Suppressor macrophage (primary cell): ENCODE measurements at places on chromosomes 7 and 10.

DNA sequence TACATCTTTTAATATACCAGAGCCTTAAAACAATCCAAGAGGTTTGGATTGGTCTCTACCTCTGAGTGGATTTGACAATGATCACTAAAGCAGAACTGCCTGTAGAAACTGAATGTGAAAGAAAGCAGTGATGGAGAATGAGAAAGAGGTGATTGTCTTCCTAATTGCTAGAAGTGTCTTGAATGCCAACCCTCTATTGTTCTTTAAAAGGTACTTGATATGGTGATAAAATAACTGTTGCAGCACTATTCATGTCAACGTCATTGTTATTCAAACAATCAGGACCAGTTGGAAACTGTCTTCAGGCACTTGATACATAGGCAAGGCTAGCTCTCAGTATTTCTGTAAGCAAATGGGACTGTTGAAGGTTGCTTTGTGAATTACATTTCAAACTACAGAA is 47.9 kb upstream of the ITPRID1 start:
- DNase-seq: no peak

DNA sequence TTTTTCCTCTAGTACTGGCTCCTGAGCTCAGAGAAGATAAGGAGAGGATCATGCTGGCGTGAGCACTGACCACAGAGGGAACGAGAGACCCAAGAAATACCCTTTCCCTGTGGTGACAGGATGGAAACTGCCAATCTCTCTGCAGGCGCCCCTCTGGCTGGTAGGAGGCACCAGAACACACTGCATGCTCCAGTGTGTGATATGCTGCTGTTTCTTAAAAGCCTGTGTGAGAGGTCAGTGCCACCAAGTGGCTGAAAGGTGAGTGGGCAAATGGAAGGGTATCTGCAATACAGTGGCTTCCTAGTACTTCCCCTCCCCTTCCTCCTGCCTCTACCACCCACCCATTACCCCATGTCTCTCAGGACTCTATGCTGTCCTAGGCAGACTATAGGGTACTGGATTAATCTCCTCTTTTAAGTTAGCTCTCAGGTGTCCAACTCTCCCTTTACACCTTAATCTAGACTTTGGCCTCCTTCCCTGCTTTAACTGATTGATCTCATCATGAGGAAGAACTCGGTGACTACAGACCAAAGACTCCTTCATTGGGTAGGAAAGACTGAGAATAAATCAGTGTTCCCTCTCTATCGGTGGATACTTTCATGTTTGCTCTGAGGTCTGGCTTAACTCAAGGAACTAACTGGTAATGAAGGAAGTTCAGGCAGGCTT is 283.6 kb downstream of the ADRA2A start:
- peak; percentile 4 for DNase-seq

- no peak for DNase-seq
These were observed 128.4 kb upstream of the TCF7L2 start for GRCh38 chr10:112821663-112822062.

DNA sequence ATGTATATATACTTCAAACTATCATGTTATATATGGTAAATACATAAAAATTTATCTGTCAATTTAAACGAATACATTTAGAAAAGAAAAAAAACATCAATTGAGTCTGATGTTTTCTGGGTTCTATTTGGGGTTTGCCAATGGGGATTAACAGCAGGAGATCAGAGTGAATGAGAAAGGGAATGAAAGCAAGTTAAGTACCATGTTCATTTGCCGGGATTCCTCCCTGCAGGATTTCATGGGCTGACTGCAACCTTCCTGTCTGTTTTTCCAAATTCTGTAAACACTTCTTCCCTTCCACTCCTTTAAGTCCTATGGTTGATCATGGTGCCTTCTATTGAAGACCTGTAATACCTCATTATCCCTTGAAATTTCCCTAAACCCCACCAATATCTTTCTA is 33.9 kb upstream of the SEMA3A start:
- DNase-seq: no peak

DNA sequence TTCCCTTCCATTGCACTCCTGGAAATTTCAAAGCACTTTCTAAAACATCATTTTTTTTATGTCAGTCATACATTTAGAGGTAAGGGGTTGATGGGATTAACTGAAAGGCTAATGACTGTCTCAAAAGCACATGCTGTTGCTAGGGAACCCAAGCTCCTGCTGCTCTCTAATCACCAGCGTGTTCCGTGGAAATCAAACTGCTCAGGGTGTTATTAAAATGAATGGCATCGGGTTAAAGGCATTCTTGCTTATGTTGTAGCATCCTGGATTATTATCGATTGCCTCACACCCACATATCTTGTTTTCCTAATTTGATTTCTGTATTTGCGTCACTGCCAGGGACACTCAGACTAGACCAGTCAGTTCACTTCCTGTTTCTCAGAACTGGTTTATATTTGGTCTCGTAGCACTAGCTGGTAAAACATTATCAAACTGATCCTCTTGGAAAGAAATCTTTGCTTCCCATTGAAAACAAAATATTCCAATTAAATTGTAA is 216.5 kb upstream of the MKLN1 start:
- peak; percentile 69 for DNase-seq

GRCh38 chr10:119238577-119238976 is 31.2 kb downstream of the GRK5 start:
- DNase-seq: no peak

DNA sequence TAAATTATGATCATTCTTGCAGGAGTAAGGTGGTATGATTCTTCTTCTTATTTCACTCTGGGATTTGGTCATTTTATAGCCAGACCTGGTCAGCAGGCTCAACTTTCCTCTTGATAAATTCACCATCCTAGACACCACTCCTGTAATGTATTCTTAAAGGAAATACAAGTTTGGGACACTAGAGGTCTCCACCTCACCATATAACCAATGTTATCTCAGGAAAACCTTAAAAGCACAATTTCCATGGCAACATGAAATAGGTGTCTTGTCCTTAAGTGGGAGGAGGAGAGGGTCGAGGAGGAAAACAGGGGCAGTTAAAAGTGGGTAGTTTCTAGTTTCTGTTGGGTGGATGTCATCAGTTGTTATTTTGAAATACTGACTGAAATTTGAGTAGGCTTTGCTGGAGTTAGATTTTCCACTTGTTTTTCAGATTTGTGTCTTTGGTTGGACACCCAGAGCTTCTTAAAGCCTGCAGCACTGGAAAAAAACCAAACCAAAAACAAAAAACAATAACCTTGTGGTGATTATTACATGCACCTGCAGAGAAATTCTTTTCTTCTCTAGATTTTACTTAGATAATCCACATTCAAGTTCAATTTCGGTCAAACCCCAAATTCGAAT is 163.1 kb downstream of the PRKCQ start:
- peak; percentile 77 for DNase-seq

DNA sequence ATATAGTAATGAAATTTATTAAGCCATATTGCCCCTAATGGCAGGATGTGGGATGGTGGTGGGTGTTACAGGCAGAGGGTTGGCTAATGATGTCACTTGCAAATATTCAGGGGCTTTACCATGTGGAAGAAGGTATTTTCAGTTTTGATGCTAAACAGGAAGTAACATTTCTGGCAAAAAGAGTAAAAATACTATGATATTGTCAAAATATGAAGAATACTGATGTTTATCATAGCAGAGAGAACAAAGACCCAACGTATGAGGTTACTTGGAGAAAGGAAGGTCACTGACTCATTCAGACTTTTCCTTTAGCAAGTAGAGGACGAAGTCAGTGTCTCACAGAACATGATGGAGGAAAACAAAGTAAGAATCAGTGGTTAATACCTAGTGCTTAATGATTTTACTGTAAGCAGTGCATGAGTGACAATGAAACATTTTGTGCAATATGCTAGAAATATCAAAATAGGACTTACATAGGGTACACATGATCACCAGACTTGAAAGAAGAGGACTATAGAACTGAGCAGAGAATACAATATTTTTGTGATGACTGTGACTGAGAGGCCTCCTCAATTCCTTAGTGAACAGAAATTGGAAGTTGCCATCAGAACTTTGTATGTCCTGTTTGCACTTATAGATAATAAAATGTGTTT is 89.7 kb upstream of the STEAP4 start:
- DNase-seq: peak; percentile 9

- DNase-seq: no peak
These were observed 100.1 kb upstream of the FAM20C start for GRCh38 chr7:92231-92674.

- no peak for DNase-seq
These were observed 29.3 kb upstream of the NCAPG2 start for GRCh38 chr7:158733775-158734494.

DNA sequence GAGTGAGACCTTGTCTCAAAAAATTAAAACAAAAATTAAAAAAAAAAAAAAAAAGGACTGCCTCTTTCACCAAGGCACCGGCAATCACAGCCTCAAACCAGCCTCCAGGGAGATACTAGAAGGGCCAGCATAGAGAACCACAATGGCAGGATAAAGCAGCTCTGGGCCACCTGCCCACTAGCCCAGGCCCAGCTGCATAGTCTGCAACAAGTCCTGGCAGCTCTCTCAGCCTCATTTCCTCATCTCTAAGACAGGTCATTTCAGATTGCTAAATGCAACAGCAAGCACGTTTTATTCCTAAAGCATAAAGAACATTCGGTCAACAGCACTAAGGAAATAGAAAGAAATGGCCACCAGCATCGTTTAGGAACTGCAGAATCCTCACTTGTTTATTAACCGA is 28.8 kb downstream of the XPNPEP1 start:
- peak; percentile 12 for DNase-seq

DNA sequence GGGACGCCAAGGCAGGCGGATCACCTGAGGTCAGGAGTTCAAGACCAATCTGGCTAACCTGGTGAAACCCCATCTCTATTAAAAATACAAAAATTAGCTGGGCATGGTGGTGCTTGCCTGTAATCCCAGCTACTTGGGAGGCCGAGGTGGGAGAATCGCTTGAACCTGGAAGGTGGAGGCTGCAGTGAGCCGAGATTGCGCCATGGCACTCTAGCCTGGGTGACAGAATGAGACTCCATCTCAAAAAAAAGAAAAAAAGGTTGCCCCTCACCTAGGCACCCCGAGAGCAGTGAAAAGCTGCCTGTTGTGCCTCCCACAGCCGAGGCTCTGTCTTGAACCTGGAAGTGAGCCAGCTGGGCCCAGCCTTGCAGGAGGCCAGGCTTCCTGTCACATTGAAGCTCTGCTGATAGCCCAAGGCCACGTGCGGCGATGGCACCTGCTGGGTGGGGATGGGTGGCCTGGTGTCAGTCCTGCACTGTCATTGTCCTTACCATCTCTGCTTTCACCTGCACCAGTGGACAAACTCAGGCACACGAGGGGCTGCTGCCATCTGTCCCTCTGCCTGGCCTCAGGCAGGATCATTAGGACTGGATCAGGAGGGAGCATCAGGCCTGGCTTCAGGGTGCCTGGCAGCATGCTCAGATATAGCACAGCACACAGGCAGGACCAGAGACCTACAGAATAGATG is 37.8 kb downstream of the DNAJB12 start:
- DNase-seq: peak; percentile 83

- no peak for DNase-seq
These were observed 88.0 kb downstream of the GPR26 start for GRCh38 chr10:123754123-123754522.

- no peak for DNase-seq
These were observed 176.9 kb downstream of the PTPRN2 start for GRCh38 chr7:158410720-158411119.

DNA sequence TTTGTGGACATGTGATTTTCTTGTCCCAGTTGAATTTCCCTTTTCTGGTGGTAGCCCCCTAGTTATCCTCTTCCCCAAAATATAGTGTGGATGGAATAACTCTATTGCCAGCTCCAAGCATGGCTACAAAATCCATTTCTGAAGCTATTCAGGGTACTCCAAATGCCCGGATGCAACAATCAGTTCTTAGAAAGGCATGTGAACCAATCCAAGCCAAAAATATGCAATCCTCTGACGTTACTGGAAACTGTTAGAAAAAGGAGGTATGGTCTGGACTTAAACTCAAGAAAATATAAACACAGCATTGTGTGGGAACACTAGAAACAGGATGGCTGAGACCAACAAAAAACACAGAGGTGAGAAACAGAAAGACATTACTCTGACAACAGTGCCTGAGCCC is 347.0 kb downstream of the GPAM start:
- DNase-seq: no peak

DNA sequence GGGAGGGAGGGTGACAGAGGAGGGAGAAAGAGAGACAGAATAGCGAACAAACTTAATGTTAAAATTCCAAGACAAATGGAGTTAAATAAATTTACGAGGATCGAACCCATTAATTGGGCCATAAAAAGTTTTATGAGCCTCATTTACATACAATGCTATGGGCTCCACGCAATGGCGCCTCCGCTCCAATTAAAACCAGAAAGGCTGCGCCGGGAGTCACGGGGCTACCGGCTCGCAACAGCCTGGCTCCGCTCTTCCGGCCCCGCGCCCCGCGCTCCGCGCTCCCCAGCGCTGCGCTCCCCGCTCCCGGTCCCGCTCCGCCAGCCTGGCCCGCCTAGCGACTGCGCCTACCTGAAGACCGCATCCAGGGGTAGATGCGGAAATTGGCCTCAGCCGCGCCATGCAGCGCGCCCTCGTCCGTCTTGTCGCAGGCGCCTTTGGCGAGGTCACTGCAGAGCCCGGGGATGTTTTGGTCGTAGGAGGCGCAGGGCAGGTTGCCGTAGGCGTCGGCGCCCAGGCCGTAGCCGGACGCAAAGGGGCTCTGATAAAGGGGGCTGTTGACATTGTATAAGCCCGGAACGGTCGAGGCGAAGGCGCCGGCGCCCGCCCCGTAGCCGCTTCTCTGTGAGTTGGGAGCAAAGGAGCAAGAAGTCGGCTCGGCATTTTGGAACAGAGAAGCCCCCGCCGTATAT is 513 bp downstream of the HOXA7 start:
- DNase-seq: peak; percentile 45

GRCh38 chr10:70673929-70674559 is 1.7 kb downstream of the ADAMTS14 start:
- no peak for DNase-seq

DNA sequence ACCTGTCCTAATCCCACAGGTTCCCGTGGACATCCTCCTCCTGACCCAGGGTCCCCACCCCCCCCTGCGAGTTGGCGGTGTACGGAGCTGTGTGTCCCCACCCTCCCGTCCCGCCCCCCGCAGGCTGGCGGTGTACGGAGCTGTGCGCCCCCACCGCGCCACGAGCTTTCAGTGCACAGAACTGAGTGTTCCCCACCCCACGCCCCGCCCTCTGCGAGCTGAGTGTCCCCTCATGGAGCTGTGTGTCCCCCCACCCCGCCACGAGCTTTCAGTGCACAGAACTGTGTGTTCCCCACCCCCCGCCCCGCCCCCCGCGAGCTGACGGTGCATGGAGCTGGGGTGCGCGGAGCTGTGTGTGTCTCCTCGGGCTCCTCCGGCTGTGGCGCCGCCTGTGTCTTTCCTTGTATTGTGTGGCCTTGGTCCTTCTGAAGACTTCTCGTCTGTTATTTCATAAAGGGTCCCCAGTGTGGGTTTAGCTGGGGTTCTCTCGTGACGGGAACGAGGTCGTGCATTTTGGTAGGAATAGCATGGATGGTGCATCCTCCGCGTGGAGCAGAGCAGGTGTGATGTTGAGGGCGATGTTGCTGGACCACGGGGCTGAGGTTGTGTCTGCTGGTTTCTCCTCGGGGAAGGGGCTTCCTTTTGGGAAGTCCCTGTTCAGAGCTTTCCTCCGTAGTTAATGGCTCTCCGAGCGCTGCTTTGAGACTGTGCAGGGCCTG is 18.0 kb upstream of the JAKMIP3 start:
- no peak for DNase-seq
